T-helper 2 cell (primary cell): ENCODE measurements at places on chromosomes 3 and 15.

GRCh38 chr3:66858656-66859381, 139.3 kb upstream of the KBTBD8 start:
- no peak for DNase-seq

DNA sequence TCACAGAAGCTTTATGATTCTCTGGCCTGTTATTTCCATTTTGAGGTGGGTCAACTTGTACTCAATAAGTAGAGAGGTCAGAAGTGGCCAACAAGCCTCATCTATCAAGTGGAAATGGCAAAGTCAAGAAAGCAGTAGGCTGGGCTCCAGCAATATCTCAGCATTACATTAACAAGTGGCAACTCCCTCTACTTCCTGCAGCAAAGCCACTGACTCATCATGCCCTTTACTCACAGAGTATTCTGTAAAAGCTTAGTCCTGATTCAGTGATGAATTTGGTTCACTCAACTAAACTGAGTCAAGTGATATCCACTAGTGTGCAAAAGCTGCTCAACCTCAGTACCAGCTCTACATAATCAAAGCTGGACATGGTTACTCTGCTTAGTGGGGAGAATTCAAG, 954.6 kb downstream of the EPHA3 start:
- no peak for DNase-seq

DNA sequence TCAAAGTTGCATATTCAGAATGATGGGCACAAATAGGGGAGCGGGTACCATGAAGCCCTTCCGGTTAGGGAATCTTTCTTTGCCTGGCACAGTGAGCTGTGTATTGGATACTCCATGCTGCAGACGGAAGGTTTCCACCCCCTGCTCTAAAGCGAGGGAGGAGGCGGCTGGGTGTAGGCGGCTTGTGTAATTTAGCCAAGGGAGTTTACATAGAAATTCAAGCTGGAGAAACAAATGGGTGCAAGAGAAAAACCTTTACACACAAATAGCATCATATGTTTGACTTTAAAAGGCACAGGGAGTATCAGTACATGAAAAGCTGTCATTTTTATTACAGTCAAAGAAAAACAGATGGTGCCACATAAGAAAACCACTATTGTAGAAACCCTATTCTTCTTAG, 59.3 kb upstream of the ADCY5 start:
- DNase-seq, result no peak

GRCh38 chr3:43461345-43461744, 160.5 kb downstream of the ANO10 start:
- DNase-seq, result no peak

DNA sequence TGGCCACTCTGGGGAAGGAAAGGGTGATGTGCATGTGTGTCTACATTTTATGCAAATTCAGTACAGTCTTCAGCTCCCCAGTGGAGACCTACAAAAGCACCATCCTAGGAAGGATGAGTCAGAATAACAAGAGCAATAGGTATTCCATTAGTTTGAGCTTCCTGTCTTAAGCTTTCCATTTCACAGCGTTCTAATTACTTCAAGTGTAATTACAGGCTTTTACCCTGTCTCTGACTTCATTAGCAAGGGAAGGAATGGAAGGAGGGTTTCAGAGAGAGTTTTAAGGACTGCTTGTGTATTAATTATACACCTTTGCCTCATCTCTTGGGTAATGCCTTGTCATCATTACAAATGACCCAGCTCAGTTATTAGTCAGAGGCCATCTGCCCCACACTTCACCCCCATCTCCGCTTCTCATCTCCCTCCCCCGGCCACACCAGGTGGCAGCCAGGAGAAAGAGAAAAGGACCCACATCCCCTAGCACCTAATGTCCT, 202.8 kb upstream of the MRPL3 start:
- no peak for DNase-seq

- no peak for DNase-seq
Measured at GRCh38 chr3:58333206-58334012, 717 bp downstream of the PXK start.

DNA sequence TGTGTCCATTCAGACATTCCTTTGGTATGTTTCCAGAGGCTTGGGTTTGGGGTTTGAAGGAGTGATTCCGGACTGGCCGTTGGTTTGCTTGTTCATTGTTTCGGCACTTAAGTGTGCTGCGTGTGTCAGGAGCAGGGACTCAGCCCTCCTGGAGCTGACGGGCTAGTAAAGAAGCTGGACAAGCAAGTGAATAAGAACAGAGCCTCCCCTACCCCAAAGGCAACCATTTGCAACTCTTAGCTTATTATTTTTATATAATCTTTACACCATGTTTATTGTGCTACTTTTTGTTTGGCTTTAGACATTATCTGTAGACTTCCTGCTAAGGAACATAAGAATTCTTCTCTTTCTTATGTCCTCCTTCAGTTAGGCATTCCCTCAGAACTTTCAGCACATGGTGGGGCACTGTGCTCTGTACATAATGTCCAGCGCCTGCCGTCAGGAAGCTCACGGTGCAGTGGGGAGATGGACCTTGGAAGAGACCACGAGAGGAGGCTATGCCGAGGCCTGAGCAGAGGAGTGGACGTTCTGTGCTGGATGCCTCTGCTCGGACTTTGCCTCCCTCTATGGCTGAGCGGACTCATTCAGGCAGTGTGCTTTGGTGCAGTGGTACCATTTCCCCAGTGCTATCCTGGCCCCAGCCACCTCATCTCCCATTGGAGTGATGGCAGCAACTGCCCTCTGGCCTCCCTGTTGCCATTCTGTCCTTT, 65.4 kb downstream of the EEFSEC start:
- no peak for DNase-seq

DNA sequence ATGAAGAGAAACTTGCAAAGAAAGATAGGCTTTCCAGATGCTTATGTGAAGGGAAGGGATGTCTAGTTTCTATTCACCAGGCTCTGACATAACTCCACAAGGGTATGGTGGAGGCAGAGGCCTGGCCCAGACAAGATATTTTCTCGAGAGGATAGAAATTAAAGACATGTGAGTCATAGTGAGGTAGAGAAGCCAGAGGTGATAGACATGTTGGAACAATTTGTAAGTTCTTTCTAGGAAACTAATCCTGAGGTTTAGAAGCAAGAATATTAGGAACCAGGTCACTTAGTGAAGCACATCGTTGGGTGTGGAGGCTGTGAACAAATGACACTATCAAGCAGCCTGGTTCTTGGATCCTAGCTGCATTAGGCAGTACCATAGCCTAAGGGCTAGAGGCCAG, 176.9 kb downstream of the BBX start:
- DNase-seq, result no peak

DNA sequence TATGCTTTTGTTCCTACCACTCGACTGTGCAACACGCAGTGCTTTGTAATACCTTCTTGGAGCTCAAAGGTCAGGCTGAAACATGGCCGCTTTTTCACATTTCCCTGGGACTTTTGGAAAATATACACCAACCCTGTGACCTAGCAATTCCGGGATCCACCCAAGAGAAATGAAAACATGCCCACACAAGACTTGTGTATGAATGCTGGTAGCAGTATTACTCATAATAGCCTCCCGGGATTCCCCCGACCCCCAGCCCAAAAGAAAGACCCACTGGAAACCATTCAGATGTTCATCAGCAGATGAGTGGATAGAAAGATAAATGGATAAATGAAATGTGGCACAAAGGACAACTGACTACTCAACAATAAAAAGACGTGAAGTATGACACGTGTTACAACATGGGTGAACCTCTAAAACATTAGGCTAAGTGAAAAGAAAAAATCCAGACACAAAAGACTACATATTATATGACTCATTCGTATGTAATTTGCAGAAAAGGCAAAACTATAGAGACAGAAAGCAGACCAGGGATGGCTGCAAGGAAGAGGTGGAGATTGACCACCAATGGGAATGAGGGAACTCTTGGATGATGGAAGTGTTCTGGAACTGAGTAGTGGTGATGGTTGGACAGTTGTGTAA, 104.1 kb downstream of the PGPEP1L start:
- DNase-seq, result no peak

DNA sequence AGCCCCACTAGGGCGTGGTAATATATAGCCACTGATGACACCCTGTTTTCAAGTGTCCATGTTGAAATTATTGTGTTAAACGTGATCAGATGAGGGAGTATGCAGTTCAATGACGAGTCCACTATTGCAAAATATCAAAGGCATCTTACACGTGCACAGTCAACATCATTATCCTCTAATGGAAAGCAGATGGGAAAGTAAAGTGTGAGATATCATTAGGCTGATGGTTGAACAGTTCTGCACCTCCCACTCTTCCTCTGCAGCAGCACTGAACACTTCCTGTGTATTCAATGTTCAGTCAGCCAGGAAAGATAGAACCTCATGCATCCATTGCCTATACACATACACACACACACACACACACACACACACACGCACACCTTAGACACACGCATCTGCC, 431.8 kb upstream of the CCDC54 start:
- no peak for DNase-seq

- DNase-seq, result no peak
Measured at GRCh38 chr3:66492071-66492470, 8.8 kb downstream of the LRIG1 start.

- peak; percentile 29 for DNase-seq
Measured at GRCh38 chr3:14806641-14807263, 12.0 kb upstream of the FGD5 start.

DNA sequence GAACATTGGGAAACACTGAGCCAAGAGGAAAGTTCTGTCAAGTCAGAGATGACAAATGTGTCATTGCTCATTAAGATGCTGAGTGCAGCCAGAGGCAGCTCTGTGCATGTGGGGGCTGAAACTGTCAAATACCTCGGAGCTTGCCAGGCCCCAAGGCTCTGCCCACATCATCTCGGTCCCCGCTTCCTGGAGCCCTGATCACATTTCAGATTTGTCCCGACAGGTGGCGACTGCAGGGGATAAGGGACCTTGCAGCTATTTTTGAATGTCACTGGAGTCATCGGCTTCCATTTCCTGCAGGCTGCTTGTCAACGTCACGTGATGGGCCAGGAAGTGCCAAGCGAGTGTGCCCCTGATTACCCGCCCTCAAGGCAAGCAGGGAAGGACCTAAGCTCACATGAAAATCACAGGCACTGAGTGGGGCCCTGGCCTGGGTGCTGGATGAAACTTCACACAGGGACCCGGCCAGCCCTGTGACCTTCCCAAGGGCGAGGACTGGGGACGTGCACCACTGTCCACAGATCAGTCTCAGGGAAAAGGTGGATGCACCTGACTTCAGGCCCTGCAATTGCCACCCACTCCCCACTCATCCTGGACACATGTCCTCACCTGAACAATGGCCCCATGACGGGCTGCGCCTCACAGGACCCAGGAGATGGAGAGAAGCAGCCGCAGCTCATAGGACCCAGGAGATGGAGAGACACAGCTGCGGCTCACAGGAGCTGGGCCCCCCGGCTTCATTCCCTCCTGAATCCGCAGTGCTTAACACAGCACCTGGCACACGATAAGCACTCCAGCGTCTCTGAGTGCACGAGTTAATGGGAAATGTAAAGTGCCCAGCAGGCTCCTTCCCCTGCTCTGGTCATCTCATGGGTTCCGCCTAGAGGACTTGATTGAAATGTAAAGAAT, 73.4 kb downstream of the NUP210 start:
- DNase-seq, result peak; percentile 67

GRCh38 chr3:126983276-126983652, 349 bp downstream of the PLXNA1 start:
- DNase-seq, result no peak

- DNase-seq, result no peak
Measured at GRCh38 chr15:35061825-35062737, 23.0 kb downstream of the NANOGP8 start.

DNA sequence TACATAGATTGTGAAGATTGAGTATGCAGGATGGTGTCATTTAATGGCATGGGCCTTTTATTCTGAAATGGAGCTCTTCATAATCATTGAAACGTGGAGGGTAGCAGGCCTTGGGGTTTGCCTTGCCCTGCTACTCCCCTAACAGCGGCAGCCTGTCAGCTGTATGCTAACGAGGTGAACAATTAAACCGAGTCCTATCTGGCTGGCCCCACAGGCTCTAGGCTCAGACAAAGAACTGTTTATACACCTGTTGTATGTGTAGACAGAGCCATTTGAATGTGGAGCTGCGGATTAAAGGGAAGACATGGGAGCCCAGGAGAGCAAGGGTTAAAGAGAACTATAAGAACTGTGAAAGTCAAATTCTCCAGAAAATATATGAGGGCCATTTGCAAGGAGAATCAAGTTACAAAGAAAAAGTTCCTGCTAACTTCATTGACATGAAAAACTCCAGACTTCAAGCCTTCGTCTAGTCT, 116.7 kb upstream of the CGNL1 start:
- no peak for DNase-seq

DNA sequence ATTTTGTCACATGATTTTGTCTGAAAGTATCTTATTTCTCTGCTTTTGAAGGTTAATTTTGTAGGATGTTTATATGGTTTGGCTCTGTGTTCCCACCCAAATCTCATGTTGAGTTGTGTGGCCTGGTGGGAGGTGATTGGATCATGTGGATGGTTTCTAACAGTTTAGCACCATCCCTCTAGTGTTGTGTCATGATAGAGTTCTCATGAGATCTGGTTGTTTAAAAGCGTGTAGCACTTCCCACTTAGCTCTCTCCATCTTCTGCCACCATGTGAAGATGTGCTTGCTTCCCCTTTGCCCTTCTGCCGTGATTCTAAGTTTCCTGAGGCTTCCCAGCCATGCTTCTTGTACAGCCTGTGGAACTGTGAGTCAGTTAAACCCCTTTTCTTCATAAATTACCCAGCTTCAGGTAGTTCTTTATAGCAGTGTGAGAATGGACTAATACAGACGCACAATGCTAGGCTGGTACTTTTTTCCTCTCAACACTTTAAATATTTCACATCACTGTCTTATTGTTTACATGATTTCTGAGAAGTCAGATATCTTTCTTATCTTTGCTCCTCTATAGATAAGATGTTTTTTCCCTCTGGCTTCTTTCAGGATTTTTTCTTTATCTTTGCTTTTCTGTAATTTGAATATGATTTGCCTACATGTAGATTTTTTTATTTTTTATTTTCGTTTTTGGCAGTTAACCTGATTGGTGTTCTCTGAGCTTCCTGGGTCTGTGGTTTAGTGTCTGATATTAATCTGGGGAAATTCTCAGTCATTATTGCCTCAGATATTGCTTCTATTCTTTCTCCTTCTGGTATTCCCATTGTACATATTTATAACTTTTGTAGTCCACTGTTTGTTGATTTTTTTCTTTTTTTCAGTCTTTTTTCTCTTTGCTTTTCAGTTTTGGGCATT, 22.2 kb downstream of the BTD start:
- peak; percentile 39 for DNase-seq

- DNase-seq, result no peak
Measured at GRCh38 chr3:8442993-8443650, 58.5 kb upstream of the LMCD1 start.

DNA sequence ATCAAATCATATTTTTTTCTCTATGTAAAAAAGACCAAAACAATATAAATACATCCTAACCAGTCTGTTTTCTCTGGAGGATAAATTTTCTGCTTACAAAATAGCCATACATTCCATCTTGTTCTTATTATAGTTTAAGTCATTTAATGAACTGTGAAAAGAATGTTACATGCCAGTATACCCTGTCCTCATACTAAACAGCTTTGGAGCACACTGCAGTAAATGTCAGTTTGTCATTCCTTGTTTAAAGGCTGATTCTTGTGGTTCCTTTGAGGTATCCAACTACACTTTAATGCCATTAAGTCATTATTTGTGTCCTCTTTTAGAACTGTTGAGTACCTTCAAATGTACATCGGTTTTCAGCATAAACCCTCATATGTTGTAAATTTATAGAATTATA, 52.7 kb upstream of the DCBLD2 start:
- no peak for DNase-seq

GRCh38 chr15:52082197-52083036, 30.2 kb downstream of the BCL2L10 start:
- DNase-seq, result no peak

- no peak for DNase-seq
Measured at GRCh38 chr3:34724916-34725499, 914.3 kb upstream of the ARPP21 start.

- no peak for DNase-seq
Measured at GRCh38 chr15:69511015-69511414, 58.4 kb downstream of the RPLP1 start.
